ENCODE measurements at places on chromosomes 11 and 22. TPM values are rescaled to one million over a fixed set of nuclear protein-coding genes. Genes with fewer than 3 reads are reported as not detected.

GRCh38 chr22:18033204-18033998, 9.0 kb upstream of the MICAL3 start:
- no peak for DNase-seq

Gene MRGPRX3
- not detected for total RNA-seq

DNA sequence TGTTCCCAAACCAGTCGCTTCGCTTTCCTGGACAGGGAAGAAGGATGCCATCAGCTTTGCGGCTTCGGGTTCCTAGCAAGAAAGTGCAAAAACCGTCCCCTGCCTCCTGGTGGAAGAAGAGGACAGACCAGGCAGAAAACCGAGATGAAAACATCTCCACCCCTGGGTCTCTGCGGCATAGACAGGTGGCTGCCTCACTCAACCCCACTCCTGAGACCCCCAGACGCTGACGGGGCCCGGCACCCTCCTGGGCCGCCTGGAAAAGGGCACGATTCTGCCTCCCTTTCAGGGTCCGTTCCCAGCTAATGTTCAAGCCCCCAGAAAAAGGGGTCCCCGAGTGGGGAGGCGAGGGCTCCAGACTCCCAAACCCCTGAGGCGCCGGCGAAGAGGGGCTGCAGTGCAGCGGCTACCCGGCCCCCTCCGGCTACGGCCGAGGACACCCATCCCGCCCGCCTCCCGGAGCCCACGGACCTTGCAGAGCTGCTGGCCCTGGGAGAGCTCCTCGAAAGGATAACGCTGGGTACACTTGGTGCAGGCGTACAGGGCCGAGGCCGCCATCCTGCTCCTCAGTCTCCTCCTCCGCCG, 569 bp downstream of the FAM76B start:
- peak; percentile 70 for DNase-seq

DNA sequence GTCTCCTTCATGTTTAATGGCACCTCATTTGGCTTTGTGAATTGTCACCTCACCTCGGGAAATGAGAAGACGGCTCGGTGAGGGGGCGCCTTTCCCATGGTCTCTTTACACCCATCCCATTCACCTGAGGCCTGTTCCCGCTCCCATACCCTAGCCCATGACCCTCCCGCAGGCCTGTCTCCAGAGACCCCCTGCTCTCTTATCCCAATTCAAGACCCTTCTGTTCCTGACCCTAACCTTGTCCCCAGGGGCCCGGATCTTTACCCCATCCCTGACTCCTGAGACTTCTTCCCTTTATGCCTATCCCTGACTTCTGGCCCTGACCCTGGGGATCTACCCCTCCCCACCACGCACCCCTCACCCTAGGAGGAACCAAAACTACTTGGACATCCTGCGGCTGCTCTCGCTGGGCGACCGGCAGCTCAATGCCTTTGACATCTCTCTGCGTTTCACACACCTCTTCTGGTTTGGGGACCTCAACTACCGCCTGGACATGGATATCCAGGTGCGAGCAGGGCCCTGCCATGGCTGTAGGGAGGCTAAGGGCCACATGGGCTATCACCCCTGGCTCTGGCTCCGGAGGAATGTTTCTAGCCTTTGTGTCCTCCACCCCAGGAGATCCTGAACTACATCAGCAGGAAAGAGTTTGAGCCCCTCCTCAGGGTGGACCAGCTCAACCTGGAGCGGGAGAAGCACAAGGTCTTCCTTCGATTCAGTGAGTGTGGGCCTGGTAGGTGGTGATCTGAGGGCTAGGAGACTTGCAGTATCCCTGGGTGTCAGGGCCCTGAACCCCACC, 7.9 kb downstream of the INPPL1 start:
- DNase-seq = no peak

- no peak for DNase-seq
These were observed 25.3 kb downstream of the SIK2 start for GRCh38 chr11:111627591-111627990.

Gene PRAME
- not detected for total RNA-seq

GRCh38 chr11:9146477-9146876, 55.1 kb upstream of the SCUBE2 start:
- DNase-seq = no peak
